ENCODE measurements at places on chromosomes 2 and 18.

GRCh38 chr2:84807063-84807485 lies 73.8 kb downstream of the TRABD2A start:
- no peak for DNase-seq

GRCh38 chr2:138132108-138132507 lies 167.8 kb downstream of the HNMT start:
- no peak for DNase-seq

DNA sequence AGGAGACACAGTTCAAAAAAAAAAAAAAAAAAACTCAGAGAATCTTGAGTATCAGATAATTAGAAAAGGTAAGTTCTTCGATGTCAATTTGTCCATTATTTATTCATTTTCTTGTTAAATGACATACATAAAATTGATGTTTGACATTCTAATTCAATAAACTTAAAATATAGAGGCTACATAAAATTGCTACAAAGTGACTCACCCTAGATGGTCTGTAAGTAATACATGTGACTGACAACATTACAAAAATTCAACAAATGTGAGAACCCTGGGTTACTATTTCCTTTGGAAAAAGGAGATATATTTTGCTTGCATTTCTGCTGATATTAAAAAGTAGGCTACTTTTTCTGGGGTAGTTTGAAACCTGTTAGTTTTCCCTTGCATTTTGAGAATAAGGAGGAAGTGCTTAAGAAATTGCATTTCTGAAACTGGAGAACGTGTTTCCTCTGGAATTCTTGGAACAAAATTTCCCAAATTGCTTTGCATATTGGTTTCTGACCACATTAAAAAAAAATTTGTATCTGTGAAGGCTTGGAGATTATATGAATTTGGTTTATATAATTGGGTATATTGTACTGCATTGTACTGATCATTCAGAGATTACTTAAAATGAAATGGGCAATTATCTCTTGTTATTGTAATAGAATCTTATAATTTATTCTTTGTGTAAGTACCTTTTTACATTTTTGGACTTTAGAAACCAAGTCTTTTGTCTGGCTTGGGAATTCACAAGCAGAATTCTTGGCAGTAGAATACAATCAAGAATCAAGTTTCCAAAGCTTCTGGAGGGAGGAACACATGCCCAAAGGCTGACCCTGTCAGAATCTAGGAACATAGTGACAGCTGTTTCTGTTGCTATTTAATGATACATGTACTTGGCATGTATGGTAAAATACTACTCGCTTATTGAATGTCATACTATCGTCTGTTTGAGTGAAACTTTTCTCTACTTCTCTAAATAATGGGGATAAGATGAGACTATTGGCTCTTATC lies 106.1 kb downstream of the DSEL start:
- DNase-seq: no peak

DNA sequence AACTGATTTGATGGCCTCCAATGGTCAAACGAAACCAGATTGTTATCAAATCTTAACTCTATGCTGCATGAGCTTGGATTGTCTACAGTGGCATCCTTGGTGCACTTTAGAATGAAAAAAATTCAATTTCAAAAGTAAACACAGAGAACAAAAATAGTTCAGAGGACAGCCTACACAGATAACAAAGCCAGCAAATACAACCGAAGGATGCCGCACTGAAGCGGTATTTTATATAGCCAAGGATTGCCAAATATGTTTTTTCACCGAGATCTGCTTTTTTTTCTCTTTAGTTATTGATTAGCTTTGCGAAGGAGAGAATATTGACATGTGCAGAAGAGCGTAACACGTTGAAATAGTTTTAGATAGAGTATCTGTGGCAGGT lies 72.0 kb downstream of the SLC4A3 start:
- DNase-seq: no peak

- no peak for DNase-seq
These were observed 229.2 kb upstream of the TFPI start for GRCh38 chr2:187783446-187783845.

DNA sequence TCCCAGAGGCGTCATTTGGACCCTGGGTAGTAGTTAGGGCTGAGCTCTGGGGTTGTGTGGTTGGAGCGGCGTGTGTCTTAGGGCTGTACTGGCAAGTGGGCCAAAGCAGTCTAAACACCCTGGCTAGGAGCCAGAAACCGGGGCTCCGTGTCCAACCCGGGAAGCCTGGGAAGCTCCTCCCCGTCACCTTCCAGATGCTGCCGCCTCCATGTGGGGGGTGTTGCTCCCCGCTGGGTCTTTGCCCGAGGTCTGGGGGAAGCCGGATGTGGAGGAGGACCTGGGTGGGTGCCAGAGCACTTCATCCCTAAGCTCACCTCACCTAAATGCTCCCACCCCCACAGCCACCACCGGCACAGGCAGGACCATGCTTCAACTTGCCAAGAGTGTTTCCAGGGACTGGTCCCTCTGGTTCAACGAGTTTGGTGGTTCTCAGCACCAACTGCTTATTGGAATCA lies 25.4 kb downstream of the TET3 start:
- peak; percentile 94 for DNase-seq
